ENCODE measurements at places on chromosomes 1 and 21.

DNA sequence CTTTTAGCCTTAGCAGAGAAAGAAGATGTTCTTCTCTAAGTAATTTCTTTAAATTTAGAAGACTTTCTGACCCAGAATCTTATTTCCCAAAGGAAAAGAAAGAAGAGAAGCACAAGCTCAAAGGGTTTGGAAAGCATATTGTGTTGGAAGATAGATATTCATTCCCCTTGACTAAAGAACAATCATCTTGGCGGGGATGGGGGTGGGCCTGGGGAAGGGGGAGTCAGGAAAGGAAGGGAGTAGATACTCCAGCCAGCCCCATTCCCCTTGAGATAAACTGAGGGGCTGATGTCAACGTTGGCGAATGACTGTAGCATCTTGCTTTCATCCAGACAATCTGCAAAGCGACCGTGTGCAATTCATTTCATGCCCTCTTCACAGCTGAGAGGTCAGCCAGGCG is 66.5 kb upstream of the SIPA1L2 start:
- H3K4me3 ChIP-seq: no peak overlapping the region
- no peaks in the 10 kb centered on the region for H3K36me3 ChIP-seq
- no peak overlapping the region for H3K27ac ChIP-seq
- H3K27me3 ChIP-seq: no peaks in the 10 kb centered on the region
- no peaks in the 10 kb centered on the region for H3K4me1 ChIP-seq

DNA sequence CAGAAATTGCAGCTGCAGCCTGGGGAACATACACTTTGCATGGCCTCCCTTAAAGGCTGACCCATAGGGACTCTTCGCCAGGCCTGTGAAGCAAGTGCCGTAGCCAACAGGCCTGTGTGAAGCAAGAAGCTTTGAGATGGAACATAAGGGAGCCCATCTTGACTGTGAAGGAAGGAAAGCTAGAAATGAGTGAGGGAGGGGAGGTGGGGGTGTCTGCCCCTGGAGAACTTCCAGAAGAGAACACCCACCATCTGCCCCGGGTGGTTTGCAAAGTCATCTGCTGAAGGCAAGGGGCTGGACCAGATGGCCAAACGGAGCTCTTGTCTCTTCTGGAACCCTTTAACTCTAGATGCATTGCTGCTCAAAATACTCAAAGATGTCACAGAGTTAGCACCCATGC is 103.3 kb upstream of the GRIK3 start:
- no peaks in the 10 kb centered on the region for H3K4me1 ChIP-seq
- no peak overlapping the region for H3K27ac ChIP-seq
- H3K4me3 ChIP-seq: no peak overlapping the region
- no peaks in the 10 kb centered on the region for H3K27me3 ChIP-seq
- no peak for DNase-seq

DNA sequence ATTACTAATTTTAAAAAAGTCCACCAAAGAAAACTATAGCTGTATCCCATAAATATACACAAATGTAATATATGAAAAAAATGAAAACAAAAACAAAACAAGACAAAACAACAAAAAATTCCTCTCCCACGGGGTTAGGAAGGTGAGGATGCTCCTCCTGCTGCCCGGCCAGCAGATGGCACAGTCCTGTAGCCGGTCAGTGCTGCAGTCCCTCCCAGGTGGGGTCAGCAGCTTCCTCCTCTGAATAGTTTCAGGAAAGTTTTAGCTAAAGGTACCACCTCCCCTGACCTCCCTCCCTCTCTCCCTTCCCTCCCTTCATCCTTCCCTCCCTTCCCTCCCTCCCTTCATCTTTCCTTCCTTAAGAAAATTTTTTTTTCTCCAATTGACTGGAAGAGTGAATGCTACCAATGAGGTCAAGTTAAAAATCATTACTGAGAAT is 67.8 kb upstream of the BCL10 start:
- peaks cover 3% of the 10 kb centered on the region for H3K36me3 ChIP-seq
- H3K4me3 ChIP-seq: no peak overlapping the region
- H3K27ac ChIP-seq: no peak overlapping the region
- H3K4me1 ChIP-seq: peaks cover 7% of the 10 kb centered on the region
- DNase-seq: no peak

DNA sequence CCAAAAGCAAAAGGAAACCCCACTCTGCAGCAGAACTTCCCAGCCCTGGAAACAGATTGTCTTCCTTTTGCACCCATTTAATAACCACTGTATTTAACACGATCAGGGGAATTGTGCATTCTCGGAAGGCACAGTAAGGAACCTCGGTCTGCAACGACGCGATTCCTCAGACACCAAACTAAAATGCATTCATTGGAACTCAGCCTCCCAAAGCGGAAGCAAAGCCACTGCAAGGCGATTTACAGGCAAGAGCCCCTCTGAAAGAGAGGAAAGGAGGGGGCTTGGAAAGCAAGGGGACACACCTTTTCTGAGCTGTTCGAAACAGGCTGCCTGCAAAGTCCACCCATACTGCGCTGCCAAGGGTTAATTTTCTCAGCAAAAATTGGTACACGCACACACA is 297.7 kb downstream of the OMA1 start:
- peaks cover 16% of the 10 kb centered on the region for H3K4me1 ChIP-seq
- no peak for DNase-seq
- no peak overlapping the region for H3K27ac ChIP-seq
- H3K36me3 ChIP-seq: no peaks in the 10 kb centered on the region
- H3K27me3 ChIP-seq: peaks cover 5% of the 10 kb centered on the region

- H3K4me1 ChIP-seq: no peaks in the 10 kb centered on the region
- no peak for DNase-seq
- H3K27me3 ChIP-seq: no peaks in the 10 kb centered on the region
These were observed 21.9 kb downstream of the TMCC2 start for GRCh38 chr1:205249651-205250050.

- H3K36me3 ChIP-seq: no peaks in the 10 kb centered on the region
- DNase-seq: no peak
- H3K27me3 ChIP-seq: no peaks in the 10 kb centered on the region
These were observed 5.3 kb downstream of the DTL start for GRCh38 chr1:212040629-212041412.

DNA sequence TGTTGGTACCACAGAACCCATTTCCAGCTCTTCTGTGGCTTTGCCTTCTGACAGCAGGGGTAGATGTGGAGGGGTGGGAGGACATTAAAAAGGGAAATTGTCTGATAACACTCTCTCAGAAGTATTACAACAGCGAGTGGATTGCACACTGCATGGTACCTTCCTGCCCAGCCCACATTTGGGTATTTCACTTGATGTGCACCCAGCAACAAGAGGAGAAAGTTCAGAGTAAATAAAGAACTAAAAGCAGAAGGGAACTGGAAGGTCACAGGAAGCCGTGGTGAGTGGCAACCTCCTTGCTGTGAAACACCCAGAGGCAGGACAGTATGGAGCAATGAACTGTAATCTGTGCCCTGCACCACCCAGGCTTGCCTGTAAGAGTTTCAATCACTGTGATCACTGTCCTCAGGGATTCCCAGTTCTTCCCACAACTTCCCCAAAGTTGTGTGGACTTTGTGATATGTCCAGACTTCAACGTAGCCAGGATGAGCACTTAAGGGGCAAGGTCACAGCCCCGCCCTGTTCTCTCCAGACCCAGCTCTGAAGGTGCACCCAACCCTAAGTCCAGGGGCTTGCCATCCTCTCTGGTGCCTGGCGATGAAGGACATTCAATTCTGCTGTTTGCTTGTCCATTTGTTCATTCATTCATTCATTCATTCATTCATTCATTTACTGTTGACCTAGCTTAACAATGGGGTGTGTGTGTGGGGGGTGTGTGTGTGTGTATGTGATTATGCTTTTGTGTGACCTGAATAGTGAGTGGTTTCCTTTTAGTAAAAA is 18.7 kb upstream of the F5 start:
- no peak overlapping the region for H3K4me3 ChIP-seq
- H3K27me3 ChIP-seq: no peaks in the 10 kb centered on the region
- DNase-seq: no peak
- no peaks in the 10 kb centered on the region for H3K4me1 ChIP-seq
- no peak overlapping the region for H3K27ac ChIP-seq
- no peaks in the 10 kb centered on the region for H3K36me3 ChIP-seq

GRCh38 chr1:46284597-46285564 is 18.5 kb downstream of the LRRC41 start:
- no peaks in the 10 kb centered on the region for H3K27me3 ChIP-seq
- no peak overlapping the region for H3K27ac ChIP-seq
- H3K4me1 ChIP-seq: no peaks in the 10 kb centered on the region
- H3K4me3 ChIP-seq: no peak overlapping the region
- peaks cover 21% of the 10 kb centered on the region for H3K36me3 ChIP-seq

DNA sequence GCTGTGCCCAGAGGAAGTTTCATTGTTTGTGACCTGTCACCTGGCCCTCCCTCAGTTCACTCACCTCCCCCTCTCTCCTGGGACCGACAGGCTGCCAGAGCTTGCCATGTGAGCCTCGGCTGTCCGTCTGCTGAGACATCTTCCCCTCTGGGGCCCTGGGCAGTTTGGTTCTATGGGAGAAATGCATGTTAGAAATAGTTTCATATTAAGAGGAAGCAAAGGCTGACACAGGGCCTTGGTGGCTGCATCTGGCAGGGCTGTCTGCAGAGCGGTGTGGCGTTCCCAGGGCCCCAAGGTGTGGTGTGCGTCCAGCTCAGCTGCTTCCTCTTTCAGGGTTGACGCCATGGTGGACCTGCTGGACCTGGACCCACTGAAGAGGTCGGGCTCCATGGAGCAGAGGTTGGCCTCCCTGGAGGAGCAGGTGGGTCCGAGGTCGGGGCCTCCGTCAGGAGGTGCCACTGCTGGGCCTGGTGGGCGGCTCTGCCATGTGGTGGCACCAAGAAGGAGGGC is 31.9 kb upstream of the LRRC3 start:
- DNase-seq: no peak
- H3K27me3 ChIP-seq: no peaks in the 10 kb centered on the region
- no peaks in the 10 kb centered on the region for H3K36me3 ChIP-seq
- no peak overlapping the region for H3K27ac ChIP-seq
- H3K4me1 ChIP-seq: no peaks in the 10 kb centered on the region
- H3K4me3 ChIP-seq: no peak overlapping the region

GRCh38 chr1:116311756-116312680 is 61.0 kb upstream of the ATP1A1 start:
- no peaks in the 10 kb centered on the region for H3K4me1 ChIP-seq
- H3K4me3 ChIP-seq: no peak overlapping the region
- no peak overlapping the region for H3K27ac ChIP-seq

DNA sequence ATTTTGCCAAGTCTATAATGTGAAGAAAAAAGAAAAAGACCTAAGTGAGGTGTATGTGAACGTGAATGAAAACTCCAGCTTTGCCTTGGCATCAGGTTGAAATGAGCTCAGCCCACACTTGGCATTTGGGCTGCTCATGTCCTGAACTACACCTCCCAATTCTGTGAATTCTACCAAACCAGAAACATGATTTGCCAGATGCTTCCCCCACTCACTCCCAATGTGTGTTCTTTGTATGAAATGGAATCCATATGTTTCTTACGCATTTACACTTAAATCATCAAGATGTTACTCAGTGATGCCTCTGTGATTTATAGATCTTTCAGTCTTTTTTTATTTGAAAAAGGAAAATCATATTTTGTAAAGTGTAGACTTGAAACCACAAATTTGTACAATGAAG is 32.8 kb upstream of the RUNX1 start:
- DNase-seq: no peak
- no peaks in the 10 kb centered on the region for H3K36me3 ChIP-seq
- no peak overlapping the region for H3K27ac ChIP-seq
- H3K4me1 ChIP-seq: no peaks in the 10 kb centered on the region
- H3K4me3 ChIP-seq: no peak overlapping the region
- no peaks in the 10 kb centered on the region for H3K27me3 ChIP-seq

DNA sequence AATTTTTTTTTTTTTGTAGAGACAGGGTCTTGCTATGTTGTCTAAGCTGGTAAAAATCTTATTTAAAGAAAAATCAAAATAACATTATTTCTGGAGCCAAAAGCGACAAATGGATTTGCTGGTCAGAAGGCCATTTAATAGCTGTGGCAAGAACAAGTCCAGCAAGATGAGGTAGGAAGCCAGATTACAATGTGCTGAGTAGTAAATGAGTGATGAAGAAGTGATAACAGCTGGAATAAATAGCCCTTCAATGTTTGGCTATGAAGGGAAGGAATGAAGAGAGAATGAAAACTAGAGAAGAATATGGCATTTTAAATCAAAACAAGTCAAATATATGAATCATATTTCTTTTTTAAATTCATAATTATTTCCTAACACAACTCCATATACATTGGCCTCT is 34.5 kb downstream of the SYDE2 start:
- peaks cover 1% of the 10 kb centered on the region for H3K36me3 ChIP-seq
- no peaks in the 10 kb centered on the region for H3K27me3 ChIP-seq
- H3K27ac ChIP-seq: no peak overlapping the region
- no peak for DNase-seq
- no peaks in the 10 kb centered on the region for H3K4me1 ChIP-seq

GRCh38 chr1:194013561-194013960 is 827.1 kb upstream of the B3GALT2 start:
- H3K27ac ChIP-seq: no peak overlapping the region
- no peak overlapping the region for H3K4me3 ChIP-seq
- no peaks in the 10 kb centered on the region for H3K27me3 ChIP-seq
- DNase-seq: no peak
- no peaks in the 10 kb centered on the region for H3K36me3 ChIP-seq

GRCh38 chr1:179253286-179253972 is 24.0 kb upstream of the ABL2 start:
- no peaks in the 10 kb centered on the region for H3K36me3 ChIP-seq
- no peak overlapping the region for H3K4me3 ChIP-seq
- H3K4me1 ChIP-seq: no peaks in the 10 kb centered on the region

- no peaks in the 10 kb centered on the region for H3K27me3 ChIP-seq
- peak overlapping the region; percentile 100 for H3K27ac ChIP-seq
- peaks cover 17% of the 10 kb centered on the region for H3K4me1 ChIP-seq
- H3K36me3 ChIP-seq: peaks cover 24% of the 10 kb centered on the region
These were observed 2.0 kb downstream of the FCER1G start for GRCh38 chr1:161216945-161217712.

GRCh38 chr21:41166884-41167283 is 1.1 kb upstream of the BACE2 start:
- no peak overlapping the region for H3K4me3 ChIP-seq
- peaks cover 4% of the 10 kb centered on the region for H3K27me3 ChIP-seq
- no peaks in the 10 kb centered on the region for H3K36me3 ChIP-seq
- H3K4me1 ChIP-seq: peaks cover 8% of the 10 kb centered on the region

- peaks cover 6% of the 10 kb centered on the region for H3K4me1 ChIP-seq
- no peak overlapping the region for H3K27ac ChIP-seq
- DNase-seq: no peak
- H3K4me3 ChIP-seq: no peak overlapping the region
- no peaks in the 10 kb centered on the region for H3K36me3 ChIP-seq
These were observed 1165.2 kb downstream of the BRINP3 start for GRCh38 chr1:189312499-189312898.

DNA sequence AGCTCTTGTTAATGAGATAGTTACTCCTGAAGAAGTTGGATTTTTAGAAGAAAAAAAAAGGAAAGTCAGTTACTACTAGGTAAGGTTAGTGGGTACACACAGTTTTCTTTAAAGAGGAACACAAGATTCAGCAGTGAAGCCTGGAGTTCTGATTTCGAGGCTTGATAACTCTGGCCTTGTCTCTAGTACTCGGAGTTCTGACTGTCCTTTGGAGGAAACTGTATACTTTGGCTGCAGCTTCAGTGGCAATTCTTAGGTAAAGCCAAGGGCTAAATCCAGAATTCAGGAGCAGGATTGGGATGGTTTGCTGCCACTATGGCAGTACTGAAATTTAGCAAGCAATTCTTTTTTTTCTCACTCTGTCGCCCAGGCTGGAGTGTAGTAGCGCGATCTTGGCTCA is 9.2 kb downstream of the ACADM start:
- no peak overlapping the region for H3K27ac ChIP-seq
- no peak for DNase-seq
- H3K4me1 ChIP-seq: peaks cover 2% of the 10 kb centered on the region
- H3K27me3 ChIP-seq: no peaks in the 10 kb centered on the region
- peaks cover 44% of the 10 kb centered on the region for H3K36me3 ChIP-seq
- H3K4me3 ChIP-seq: no peak overlapping the region

- H3K27ac ChIP-seq: no peak overlapping the region
- H3K27me3 ChIP-seq: no peaks in the 10 kb centered on the region
- no peaks in the 10 kb centered on the region for H3K4me1 ChIP-seq
- H3K4me3 ChIP-seq: no peak overlapping the region
- H3K36me3 ChIP-seq: no peaks in the 10 kb centered on the region
These were observed 101.9 kb upstream of the USP24 start for GRCh38 chr1:55316947-55317662.
